ENCODE measurements at places on chromosomes 11 and 22.

GRCh38 chr22:39721206-39722031 lies 150.9 kb downstream of the CACNA1I start:
- DNase-seq, result no peak

DNA sequence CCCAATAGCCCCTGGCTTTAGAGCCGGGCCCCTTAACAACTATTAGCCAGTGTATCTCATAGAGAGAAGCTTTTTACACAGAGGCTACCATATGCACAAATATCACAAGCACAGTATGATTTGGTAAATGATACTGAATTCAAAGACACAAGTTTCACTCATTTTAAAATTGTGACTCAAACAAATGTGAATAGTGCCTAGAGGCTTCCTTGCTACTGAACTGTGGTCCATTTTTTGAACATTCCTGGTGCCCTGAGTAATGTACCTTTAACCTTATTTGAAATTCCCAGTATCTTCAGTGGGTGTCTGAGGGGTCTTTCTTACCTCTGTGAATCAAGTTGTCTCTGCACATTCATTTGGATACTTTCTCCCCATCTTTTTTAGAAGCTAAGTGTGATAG lies 156.2 kb downstream of the MAML2 start:
- no peak for DNase-seq

DNA sequence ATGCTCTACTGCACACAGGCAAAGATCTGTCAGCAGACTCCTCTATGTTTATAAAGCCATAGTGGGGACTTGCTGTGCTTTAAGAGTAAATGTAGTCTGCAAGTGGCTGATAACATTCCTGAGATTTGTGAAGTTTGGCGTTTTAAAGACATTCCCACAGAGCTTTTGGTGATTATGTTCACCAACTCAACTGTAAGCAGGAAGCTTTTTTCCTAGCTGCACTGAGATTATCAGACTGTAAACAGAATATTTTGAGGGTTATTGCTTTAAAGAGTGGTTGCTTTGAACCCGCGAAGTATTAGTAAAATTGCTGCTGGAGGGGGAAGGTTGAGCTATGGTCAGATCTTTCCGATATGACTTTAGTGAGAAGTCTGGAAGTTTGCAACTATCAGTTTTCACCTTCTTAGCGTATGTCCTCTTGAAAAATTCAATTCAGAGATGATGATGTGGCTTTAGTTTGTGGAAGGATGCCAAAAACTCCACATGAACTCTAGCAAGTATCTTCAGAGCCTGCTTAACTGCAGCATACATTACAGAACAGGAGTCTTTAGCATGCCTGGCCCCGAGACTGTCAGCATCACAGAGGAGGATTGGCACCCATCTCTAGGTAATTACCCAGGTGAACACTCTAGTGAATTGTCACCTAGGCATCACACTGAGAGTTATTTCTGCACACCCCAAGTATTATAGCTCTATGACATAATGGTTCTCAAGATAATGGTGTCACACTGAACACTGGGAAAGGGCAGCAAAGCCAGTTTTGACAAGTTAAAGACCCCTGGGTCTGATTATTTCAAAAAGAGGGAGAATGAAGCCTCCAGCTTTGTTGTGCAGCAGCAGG lies 89.9 kb downstream of the MTNR1B start:
- no peak for DNase-seq

GRCh38 chr11:12402691-12403120 lies 25.3 kb downstream of the PARVA start:
- no peak for DNase-seq

GRCh38 chr22:40764763-40765441 lies 54.2 kb downstream of the SLC25A17 start:
- peak; percentile 13 for DNase-seq

GRCh38 chr22:43240614-43241013 lies 53.7 kb upstream of the TTLL12 start:
- DNase-seq, result no peak

GRCh38 chr22:30648825-30649224 lies 13.2 kb downstream of the SLC35E4 start:
- no peak for DNase-seq

GRCh38 chr11:8803973-8804372 lies 107.0 kb upstream of the AKIP1 start:
- no peak for DNase-seq

DNA sequence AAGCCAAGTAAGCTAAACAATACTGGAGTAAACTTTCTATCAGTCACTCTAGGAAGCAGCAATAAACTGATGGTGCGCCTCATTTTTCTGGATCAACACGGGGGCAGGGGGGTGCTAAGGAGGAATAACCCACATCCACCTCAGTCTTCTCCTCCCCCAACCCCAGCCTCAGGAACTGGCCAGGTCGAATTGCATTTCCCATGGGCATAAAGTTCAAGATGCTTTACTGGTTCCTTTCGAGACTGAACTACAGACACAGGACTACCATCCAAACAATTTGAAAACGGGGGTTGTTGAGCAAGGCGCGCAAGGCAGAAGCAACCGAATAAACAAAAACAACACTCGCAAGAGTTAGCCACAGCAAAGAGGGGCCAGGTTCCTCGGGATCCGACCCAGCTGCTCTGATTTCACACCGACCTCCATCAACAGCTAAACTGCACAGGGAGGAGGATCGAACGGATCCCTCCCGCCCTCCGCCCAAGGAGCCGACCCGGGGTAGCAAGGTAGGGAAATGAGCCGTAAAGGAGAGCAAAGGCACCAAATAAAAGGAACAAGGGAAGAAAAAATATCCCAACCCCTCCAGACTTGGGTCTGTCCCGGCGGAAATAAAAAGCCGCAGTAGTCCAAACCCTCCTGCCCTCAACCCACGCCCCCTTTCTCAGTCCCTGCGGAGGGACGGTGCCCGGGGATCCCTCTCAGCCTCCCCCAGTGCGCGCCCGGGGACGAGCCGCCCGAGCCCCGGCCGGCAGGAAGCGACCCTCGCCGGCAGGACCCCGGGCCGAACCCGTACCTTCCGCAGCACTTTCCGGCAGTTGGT lies 801 bp downstream of the SESN3 start:
- peak; percentile 28 for DNase-seq

DNA sequence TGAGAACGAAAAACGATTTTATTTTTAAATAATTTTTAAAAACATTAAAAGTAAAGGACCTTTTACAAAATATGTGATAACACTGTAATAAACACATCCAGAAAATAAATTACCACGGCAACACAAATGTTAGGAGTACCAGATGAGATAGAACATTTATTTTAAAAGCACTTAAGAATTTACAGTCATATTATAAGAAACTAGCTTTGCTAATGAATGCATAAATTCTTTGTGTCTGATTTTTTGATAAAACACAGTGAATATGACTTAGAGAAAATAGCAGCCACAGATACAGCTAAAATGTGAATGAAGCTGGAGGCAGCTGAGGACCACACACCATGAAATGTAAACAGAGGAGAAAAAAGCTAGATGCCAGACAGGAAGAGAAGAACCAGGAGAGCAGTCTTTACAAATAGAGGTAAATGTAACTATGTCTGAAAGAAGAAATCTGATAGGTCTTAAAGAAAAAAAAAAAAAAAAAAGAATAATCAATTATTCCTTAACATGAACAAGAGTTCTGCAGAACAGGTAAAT lies 14.6 kb downstream of the CCDC34 start:
- DNase-seq, result no peak

GRCh38 chr11:125499563-125499962 lies 3.5 kb upstream of the FEZ1 start:
- DNase-seq, result no peak

DNA sequence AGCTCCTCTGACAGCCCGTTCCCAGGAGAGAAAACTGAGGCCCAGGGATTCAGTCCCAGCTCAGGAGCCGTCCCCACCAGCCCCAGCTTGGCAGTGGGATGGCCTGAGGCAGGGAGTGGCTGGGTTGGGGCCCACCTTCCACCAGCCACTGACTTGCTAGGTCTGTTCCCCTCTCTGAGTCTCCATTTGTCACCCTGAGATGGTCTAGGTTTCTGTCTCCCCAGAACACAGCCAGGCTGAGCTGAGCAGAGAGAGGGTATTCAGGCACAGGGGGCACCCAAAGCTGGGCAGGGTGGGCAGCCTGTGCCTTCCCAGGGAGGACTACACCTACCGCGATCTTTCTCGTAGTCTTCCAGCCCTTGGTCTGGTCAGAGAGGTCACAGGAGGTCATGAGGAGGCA lies 95.7 kb downstream of the PDE2A start:
- DNase-seq, result no peak

GRCh38 chr11:100338144-100338840 lies 348.8 kb upstream of the ARHGAP42 start:
- DNase-seq, result no peak

DNA sequence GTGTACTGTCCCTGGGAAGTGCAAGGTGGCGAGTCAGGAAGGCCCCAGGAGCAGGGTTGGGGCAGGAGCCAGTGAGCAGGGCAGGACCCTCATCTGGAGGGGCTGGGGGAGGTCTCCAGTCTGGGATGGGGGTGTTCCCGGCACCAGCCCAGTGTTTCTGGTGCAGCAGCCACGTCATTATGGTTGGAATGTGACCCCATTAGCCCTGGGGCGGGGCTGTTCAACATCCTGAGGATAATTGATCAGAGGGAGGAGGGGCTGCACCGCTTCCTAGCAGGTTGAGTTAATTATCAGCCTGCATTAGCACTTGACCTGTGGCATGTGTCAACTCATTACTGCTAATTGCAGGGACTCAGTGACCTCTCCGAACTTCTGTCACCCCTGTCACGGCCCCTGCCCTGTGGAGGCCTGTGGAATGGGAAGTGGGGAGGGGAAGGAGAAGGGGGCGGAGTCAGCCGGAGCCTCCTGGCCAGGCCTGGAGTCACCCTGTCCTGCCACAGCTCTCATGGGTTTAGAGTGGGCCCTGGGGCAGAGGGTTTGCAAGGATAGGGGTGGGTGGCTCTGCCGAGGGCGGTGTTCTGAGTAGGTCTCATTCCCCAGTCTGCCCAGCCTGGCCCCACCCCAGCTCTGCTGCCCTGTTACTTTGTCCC lies 52.8 kb upstream of the CCDC188 start:
- no peak for DNase-seq

GRCh38 chr11:57974848-57975601 lies 48.7 kb upstream of the OR9Q1 start:
- no peak for DNase-seq

DNA sequence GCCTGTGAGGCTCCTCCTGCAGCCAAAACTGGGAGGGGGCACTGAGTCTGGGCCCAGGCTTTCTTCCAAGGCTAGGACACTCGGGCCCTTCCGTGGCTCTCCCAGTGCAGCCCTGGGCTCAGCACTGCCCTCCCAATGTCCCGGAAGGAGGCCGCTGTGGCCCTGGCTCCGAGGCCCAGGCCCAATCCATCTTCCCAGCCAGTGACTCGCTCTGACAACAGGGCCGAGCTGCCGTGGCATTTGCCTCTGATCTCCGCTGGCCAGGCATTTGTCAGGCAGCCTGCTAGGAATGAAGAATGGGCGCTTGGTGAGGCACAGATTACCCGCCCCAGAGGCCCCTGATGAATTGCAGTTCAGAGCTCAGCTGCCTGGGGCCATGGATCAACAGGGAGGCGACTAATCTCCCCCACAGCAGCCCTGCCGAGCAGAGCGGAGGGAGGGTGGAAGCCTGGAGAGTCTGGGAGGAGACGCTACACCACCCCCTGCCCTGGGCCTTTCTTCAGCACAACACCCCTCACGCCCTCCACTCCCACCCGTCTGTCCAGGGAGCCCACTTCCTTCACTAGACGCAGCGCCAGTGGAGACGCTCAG lies 8.3 kb downstream of the FXYD2 start:
- no peak for DNase-seq

- no peak for DNase-seq
These were observed 31.4 kb downstream of the PPM1F start for GRCh38 chr22:21921184-21921721.

- no peak for DNase-seq
These were observed 82.3 kb upstream of the EED start for GRCh38 chr11:86162239-86162638.

DNA sequence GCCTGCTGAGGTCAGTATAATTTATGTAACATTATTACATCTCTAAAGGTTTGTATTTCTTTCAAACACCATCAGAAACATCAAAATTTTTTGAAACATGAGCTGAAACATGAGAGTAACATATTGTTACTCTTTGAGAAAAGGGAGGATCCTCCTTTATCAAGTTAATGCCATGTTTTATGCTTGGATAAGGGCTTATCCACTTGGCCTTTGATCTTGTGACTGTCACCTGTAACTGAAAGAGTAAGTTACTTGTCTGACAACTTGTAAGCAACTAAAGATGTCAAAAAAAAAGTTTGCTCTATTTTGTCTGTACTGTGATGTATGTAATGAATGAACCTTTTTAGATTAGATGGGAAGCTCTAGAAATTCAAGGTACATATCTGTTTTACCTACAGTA lies 59.6 kb downstream of the FAR1 start:
- DNase-seq, result no peak

DNA sequence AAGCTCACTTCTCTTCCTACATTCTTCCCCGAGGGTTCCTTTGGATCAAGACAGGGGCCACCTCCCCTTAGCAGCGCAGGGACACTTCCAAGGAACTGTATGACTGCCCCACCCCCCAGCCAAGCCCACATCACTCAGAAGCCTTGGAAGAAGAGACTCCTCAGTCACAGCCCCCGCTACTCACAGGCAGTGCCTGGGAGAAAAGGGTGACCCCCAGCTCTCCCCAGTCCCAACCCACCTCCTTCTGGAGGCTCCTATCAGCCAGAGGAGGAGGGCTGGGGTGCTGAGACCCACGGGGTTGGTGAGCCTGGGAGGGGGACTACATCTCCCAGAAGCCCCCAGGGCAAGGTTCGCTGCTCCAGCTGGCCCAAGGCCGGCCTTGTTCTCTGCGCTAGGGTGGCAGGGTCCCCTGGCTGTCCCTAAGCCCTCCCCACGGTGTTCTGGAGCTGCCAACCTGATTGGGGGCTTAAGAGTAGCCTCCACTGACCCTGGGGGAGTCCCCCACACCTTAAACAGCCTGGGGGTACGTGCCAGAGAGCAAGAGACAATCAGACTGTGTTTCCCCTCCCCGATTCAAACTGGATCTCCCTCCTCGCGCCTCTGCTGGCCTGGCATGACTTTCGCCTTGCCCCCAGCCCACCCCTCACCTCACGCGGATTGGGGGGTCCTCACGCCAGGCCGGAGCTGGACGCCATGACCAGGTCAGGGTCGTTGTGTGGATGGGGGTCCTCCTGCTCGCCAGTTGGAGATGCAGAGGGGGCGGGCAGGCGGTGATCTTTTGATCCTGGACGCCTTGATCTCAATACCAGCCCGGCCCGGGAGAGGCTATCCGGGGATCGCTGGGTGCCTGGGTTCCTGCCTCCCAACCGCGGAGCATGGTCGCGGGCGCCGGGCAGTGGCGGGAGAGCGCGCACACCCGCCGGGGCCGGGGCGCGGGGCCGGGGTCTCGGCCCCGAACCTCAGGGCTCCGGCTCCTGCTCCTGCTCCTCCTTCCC lies 838 bp downstream of the BCL9L start:
- no peak for DNase-seq

- no peak for DNase-seq
These were observed 13.6 kb upstream of the OMP start for GRCh38 chr11:77089004-77089545.

GRCh38 chr22:22847241-22847640 lies 40.4 kb upstream of the IGLL5 start:
- no peak for DNase-seq

DNA sequence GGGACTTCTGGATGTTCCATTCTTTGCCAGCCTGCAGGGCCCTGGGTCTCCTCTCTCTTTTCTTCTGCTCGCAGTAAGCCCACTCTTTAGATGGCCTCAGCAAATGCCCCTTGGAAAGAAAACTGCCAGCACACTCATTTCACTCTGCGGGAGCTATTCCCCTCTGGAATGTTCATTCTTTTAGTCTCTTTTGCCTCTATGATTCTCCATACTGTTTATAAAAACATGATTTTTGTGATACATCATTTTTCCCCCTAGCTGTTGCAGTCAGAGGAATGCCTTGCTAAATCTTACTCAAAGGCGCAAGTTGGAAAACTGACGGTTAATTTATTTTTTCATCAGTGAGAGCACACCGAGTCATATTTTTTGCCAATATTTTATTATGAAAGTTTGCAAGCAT lies 184.9 kb downstream of the SNX19 start:
- no peak for DNase-seq
